ENCODE measurements at places on chromosomes 4 and X.
A peak's percentile ranks its signal among the peaks of the same experiment; 100 is the strongest.

DNA sequence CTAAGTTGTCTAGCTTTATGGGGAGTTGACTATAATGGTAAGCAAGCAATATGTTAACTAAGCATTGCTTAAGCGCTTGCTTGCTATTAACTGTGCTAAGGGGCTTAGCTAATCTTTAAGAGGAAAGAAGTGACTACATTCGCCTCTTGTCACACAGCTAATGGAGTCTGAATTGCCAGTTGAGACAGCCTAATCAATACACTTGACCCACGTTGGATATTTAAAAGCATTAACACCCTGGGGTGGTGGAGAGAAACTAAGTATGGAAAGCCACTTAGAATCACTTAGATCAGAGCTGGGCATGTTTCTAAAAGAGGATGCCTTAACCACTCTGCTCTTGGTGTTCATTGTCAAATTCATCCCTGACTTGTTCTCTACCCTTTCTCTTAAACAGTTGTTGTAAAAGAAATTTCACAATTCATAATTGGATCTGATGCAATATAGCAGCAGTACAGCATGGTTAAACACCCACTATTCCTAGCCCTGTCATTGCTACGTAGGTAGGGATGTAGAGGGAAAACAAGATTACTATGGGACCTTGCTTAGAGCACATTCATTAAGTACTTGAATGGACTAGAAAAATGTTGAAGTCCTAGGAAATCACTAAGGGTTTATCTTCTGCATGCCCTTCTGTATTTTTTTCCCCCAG is 3.5 kb downstream of the ZAR1 start:
- DNase-seq: no peak

DNA sequence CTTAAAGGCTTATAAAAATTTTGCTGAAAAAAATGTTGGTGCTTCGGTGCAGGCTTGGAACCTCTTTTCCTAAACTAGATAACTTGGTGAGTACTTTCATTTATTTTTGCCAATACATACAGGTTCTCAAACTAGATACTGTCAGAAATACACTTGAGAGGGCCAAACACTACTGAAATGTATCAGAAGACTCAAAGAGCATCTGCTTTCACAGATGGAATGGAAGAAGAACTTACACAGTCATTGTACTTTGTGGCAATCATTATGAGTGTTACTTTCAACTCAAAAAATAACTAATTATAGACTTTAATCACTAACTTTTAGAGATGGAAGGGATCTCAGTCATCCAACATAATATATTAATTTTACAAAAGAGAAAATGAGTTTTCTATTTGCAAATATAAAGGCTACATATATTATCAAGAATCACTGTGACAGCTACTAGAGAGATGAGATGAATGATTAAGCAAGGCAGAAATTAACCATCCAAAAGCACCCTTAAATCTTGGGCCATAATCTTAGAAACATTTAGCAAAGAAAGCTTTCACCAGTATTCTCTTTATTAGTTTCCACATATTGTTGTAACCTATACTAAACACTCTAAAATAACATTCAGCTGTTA is 1.0 kb downstream of the ENAM start:
- DNase-seq: no peak

DNA sequence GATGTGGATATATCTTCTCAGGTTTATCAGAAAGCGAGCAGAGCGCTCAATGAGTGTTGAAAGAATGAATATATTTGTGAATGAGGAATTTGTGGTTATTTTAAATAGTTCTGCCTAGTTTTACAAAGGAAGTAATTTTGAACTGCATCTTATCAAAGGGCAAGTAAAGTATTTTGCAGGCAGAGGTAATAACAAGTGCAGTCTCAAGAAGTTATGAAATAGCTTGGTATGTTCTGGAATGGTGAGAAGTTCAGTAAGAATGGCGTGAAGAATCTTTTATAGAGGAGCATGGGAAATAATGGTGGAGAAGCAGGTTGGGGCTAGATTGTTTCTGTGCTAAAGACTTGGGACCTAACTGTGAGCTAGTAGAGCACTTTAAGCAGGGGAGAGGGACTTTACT is 10.9 kb downstream of the TMA16 start:
- DNase-seq: no peak

DNA sequence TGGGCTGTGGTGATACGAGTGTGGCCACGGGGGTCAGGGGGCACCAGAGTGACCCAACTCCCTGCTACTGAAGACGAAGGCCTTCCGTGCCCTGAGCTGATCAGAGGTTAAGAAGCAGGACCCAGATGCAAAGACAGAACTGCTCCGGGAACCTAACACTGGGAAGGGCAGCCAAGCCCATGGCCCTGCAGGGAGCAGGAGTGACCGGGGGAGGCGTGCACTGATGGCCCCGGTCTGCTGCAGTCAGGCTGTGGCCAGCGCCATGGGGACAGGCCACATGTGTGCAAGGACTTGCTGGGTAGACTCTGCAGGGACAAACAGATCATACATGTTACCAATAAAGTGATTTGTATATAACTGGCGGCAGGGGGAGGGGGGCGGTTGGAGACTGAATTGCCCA is 74.6 kb downstream of the ACOX3 start:
- DNase-seq: no peak

DNA sequence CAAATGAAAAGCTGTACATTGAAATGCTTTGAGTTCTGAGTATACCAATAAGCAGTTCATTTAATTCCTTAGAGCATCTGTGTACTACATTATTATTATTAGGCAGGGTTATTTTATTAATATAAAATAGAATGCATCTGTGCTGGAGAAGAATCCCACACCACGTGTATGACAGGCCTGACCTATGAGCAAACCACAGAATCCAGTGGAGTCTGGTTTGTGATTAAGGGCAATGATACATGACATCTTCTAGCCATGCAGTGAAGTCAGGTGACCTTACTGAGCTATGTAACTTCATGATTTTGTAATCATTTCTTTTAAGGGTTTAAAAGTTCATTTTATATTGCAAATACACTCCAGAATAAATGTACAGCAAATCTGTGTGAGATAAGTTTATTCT is 1165.0 kb upstream of the TENM3 start:
- DNase-seq: no peak

DNA sequence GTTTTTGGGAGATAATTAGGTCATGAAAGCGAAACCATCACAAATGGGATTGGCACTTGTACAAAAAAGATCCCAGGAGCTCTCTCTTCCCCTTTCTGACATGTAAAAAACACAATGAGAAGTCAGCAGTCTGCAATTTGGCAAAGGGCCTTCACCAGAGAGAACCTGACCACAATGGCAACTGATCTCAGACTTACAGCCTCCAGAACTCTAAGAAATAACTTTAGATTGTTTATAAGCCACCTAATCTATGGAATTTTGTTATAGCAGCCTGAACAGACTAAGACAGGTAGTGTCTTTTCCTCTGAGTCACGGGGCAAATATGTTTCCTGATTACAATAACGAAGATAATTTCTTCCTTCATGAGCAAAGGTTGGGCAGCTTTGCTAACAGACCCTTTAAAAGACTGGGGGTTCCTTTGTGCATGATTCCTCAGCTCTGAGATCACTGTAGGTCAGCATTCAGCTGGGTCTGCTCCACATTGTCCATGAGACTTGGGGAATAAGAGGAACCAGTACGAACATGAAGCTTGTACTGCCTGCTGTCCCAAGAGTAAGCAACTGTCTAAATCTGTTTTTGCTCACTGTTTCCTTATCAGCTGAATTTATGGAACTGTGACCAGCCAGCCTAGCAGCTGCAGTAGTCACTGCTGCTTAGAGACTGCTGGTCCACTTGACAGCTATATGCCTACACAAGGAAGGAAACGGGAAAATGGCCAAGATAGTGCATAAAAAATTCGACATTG is 191.6 kb downstream of the ANAPC10 start:
- DNase-seq: no peak

DNA sequence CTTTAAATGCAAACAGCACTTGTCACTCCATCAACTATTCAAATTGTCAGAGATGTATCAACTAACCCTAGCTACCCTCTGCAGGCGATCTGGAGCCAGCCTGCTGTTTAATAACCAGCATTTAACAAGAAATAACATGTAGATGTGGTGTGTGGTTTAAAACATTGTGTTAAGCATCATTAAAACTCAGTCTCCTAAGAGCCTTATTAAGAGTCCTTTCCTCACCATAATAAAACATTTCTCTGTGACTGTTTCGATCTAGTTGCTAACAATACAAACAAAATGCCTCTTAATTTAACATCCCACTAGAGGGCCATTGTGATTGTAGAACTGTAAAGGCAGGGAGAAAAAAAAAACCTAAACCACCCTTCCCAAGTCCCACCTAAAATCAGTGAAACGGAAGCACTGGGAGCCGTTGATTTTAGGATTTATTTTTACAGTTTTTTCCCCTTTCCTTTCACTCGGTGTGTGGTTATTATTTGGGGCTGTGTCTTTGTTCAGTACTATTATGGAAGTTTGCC is 708.6 kb downstream of the C4orf33 start:
- DNase-seq: no peak

GRCh38 chr4:17103231-17103630 is 204.8 kb upstream of the LDB2 start:
- DNase-seq: no peak

DNA sequence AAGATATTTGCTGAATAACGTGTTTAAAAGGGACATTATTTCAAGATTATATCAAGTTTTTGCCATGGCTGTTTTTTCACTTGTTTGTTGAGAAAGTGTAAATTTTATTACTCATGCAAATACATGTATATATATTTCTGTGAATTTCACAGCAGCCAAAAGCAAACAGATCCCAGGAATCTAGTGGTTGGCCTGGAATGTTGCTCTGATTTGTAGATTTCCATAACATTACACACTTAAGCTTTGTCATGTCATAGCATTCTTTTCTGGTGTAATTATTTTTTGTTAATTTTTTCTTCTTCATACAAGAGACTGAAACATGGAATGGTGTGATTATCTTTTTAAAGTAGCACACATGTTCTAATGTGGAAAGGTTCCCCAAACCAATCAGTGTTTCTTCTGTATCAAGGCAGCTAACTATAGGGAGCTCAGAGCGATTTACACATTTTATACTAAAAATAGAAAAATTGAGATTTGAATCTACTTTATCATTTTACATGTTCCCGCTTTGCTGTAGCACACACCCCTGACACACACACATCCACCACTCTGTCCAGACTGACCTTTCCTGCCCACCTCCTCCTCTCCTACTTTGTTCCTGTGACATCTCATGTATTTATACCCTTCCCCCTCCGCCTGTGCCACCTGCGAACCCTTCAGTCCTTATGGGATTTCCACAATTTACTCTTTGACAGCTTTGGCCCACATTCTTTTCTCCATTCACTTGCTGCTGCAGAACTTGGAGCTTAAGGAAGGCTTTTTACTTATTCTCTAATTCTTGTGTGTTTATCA is 20.3 kb downstream of the RUFY3 start:
- DNase-seq: no peak

- no peak for DNase-seq
Observed at GRCh38 chr4:176308441-176308840, 11.3 kb upstream of the SPCS3 start.

- DNase-seq: no peak
Observed at GRCh38 chrX:40968180-40968579, 117.1 kb upstream of the USP9X start.

- DNase-seq: no peak
Observed at GRCh38 chr4:121777625-121778024, 12.7 kb upstream of the SMIM43 start.

- no peak for DNase-seq
Observed at GRCh38 chr4:89398146-89398545, 90.5 kb upstream of the GPRIN3 start.

- DNase-seq: no peak
Observed at GRCh38 chr4:185328586-185328985, 67.1 kb downstream of the LRP2BP start.

- peak; percentile 44 for DNase-seq
Observed at GRCh38 chr4:153684182-153684970, at the start of gene TLR2. TSS of gene TLR2 (plus strand) at chr4:153684280. CDS start at chr4:153702908, 18,628 bp downstream.

DNA sequence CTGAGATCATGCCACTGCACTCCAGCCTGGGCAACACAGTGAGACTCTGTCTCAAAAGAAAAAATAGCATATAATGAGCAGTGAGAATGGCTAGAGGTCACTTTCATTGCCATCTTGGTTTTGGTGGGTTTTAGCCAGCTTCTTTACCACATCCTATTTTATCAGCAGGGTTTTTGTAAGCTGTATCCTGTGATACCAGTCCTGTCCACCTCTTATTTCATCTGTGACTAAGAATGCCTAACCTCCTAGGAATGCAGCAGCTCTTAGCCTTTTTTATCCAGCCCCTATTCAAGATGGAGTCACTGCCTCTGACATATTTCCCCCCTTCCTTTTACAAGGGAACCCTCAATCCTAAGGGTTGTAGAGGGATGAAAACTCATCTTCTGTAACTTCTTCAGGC is 26.1 kb upstream of the IGFBP7 start:
- DNase-seq: no peak

DNA sequence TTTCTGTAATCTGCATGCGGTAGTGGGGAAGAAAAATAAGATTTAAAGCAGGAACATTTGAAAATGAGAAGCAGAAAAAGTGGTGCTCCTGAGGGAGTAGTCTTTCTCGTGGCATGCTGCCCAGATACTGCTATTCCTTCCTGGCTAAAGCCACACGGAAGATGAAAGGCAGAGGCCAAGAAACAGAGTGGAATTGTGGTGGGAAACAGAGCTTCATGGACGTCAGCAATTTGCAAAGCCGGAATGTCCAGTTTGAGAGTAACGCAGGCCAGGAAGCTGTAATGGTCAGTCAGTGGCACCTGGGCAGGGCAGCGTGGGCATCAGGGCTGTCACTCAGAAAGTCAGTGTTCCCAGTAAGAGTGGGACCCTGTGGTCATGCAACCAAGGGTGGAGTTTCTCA is 63.7 kb upstream of the FMR1 start:
- DNase-seq: no peak

GRCh38 chr4:109691411-109691920 is 11.8 kb downstream of the CASP6 start:
- DNase-seq: no peak

DNA sequence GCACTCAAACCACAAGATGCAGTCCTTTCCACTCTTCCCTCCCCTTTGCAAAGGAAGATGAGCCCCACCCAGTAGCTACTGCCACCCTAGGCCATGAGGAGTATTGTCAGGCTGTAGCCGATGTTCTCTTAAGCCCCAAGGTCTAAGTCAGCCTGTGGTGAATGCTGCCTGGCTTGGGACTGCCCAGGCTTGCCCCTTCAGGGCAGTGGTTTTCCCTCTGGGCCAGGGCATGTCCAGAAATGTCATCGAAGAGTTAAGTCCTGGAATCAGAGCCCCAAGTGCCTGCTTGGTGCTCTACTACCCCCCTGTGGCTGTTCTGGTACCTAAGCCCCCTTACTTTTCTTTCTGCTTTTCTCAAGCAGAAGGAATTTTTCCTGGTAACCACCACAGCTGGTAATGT is 11.8 kb upstream of the PGK1 start:
- peak; percentile 18 for DNase-seq

- DNase-seq: no peak
Observed at GRCh38 chr4:26144526-26145155, 176.2 kb upstream of the RBPJ start.

GRCh38 chrX:136190038-136190713 is 42.8 kb downstream of the FHL1 start:
- no peak for DNase-seq

DNA sequence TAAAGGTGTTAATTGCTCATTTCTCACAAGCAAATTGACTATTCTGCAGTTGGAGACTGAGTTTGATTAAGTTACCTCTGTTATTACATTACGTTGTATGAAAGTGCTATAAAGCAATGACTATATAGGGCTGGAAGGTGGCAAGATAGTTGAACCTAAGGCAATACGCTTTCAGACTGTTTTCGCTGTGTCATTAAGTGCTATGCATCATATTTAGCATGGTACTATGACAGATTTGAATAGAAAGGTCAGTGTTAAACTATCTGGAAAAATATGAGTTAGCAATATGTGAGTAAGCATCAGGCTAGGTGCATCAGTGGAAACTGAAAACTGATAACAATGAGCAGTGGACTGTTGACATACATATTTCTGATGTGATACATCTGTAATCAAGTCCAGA is 206.0 kb upstream of the ARHGAP24 start:
- no peak for DNase-seq

Measured in glutamatergic neuron (in vitro differentiated cells).